ENCODE measurements at places on chromosomes 5 and 9.

GRCh38 chr5:173501922-173502321 is 114.5 kb downstream of the BOD1 start:
- DNase-seq = no peak

DNA sequence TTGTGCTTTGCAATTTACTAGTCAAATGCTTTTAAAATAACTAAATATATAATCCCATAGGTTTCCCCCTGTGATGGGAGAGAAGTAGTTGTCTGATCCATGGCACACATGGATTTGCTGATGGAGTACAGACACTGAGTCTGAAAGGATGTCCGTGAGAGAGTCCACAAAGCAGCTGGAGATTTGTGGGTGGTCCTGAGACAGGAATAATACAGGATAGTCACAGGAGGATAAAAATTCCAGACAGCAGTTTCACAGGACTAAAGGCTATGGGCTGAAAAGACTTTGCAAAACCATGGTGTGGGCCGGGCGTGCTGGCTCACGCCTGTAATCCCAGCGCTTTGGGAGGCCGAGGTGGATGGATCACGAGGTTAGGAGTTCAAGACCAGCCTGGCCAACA is 58.7 kb upstream of the ZFR start:
- DNase-seq = no peak

DNA sequence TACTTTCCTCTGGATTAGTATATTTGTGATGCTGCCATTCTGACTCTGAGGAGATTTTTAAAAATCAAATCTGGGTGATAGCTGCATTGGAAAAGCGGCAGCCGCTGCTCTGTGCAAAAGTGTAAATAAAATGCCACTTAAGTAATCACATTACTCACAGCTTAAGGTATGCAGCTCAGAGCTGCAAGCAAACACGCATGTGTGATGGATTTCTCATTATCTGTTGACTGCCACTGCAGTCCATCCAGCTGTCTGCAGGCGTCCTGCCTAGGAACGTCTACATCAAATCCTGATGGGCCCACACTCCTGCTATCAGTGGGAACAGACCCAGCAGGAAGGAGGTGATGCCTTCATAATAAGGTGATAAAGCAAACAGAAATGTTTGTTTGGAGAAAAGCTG is 216.9 kb downstream of the SPOCK1 start:
- DNase-seq = no peak

DNA sequence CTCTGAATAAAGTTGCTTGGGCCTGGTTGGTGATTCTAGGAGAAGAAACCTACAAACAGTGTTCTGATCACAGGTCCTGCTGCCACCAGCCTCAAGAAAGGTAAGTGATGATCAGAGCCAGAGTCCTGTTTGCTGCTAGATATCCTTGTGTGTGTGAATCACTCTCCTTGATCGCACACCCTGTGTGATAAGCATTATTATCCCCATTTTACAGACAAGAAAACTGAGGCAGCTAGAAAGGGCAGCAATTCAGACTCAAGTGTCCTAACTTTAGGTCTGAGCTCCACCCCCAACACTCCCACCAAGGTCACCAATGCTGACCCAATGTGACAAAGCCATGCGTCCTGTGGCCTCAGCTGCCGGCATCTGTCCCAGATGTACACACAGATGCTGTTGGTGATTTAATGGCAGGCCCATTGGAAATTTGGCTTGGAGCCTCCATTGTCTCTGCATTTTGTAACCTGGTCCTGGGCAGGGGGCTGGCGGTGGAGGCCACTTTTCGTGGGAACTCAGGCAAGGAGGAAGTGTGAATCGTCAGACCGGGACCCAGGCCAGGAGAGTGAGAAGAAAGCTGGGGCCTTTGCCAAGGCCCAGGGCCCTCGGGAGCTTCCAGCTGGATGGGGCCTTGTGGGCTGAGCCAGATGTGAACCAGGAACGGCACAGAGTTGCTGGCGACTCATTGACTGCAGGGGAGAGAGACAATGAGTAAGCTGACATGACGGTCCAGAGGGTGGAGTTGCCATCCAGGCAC is 29.8 kb upstream of the GGTA1 start:
- peak; percentile 66 for DNase-seq

GRCh38 chr5:142748568-142749249 is 21.5 kb upstream of the ARHGAP26 start:
- DNase-seq = no peak
